ENCODE measurements at places on chromosomes 1 and 21.

- DNase-seq: peak; percentile 43
Measured at GRCh38 chr1:155105604-155106011, 22.1 kb upstream of the EFNA1 start.

DNA sequence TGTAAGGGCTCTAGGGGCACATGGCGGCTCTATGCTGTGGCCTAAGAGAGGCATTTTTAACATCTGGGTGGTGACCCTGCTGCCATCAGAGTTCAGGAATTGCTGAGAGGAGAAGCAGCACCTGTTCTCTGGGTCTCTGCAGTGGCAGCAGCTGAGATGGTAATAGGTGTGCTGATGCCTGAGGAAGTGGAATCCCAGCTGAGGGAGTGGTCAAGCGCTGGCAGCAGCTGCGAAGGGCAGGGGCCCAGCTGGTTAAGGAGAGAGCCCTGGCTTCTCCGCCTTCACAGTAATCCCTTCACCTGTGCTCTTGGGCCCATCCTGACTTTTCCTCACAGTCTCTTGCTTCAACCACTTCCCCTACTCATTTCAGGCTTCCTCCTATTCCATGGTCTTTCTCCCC lies 39.8 kb downstream of the GJA5 start:
- DNase-seq: no peak

- DNase-seq: peak; percentile 64
Measured at GRCh38 chr1:23167353-23168078, 1.1 kb downstream of the LUZP1 start.

DNA sequence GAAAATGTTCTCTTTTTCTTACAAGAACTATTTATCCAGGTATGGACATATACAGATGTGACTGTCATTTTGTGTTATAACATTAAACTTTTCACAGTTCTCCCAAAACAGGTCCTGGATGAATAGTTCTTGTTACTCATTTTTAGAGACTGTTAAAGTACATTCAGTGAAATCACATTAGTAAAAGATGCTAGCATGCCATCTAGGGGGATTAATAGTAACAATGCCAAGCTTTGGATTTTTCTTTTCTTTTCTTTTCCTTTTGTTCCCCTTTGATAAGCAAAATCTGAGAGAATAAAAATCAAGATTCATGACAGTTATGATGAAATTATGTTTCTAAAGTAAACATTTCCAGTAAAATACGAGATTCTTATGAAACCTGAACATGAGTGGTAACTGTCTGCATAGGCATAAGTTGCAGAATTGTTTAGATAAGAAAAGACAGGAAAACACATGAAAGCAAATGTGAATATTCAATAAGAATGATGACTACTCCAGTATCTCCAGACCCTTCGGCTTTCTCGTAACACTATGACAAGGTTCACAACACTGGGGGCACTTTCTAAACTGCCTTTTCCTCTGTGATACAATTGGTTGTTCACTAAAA lies 77.5 kb downstream of the TPR start:
- DNase-seq: no peak

- no peak for DNase-seq
Measured at GRCh38 chr1:62358665-62359373, 39.6 kb upstream of the KANK4 start.

DNA sequence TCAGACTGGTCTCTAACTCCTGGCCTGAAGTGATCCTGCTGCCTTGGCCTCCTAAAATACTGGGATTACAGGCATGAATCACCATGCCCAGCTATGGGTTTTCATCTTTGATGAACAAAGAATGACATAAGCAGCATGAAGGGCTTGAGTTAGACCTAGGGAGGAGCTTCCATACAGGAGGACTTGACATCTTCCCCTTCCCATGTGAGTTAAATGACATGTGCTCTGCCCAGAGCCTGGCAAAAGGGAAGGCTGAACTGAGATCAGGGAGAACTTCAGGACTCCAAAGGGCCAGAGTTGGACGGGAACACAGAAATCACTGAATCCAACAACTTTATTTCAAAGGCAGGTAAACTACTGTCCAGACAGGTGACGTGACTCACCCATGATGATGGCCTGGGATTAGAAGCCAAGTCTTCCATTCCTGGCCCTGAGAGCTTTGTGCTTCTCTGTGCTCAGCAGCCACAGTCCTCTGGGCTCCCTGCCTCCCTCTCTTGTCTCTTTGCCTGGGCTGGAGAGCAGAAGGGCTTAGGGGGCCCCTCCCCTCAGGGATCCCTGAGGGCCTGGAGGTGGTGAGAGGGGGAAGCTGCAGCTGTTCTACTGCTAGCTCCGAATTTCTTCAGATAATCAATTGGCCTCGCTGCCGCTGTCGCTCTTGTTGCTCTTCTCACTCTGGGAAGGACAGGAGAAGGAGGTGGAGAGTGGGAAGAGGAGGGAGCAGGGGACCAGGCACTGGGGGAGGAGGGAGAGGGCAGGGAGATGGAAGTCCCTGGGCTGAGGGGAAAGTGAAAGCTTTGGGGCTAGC lies 7.6 kb downstream of the NHLH1 start:
- DNase-seq: peak; percentile 76

DNA sequence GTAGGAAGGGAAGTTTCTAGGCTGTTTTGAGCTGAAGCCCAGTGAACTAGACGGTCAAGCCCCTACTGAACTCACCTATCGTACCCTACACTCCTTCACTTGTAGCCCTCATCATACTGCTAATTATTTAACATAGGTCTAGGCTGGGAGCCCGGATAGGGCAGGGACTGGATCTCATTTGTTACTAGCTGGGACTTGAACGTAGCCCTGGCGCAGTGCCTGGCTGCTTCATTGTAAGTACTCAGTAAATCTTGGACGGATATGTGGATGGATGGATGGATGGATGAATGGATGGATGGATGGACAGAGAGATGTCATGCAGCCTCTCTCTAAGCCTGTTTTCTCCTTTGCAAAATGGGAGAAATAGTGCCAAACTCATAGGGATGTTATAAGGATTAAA lies 129.2 kb downstream of the EPHB2 start:
- DNase-seq: no peak

DNA sequence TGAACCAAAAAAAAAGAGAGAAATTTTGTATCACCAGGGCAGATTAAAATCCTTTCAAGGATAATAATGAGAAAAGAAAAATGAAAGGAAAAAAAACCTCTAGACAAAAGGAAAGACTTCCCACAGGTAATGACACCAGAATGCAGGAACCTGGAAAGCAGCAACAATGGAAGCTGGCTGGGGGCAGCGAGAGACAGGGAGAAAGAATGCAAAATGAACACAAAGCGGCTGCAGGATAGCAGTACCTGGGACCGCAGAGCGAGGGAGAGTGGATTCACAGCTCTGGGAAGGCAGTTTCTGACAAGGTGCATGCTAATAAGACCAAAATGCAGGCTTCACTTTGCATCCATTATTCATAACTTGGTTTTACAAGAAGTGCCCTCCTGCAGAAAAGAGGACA lies 349.0 kb downstream of the SIPA1L2 start:
- peak; percentile 65 for DNase-seq

DNA sequence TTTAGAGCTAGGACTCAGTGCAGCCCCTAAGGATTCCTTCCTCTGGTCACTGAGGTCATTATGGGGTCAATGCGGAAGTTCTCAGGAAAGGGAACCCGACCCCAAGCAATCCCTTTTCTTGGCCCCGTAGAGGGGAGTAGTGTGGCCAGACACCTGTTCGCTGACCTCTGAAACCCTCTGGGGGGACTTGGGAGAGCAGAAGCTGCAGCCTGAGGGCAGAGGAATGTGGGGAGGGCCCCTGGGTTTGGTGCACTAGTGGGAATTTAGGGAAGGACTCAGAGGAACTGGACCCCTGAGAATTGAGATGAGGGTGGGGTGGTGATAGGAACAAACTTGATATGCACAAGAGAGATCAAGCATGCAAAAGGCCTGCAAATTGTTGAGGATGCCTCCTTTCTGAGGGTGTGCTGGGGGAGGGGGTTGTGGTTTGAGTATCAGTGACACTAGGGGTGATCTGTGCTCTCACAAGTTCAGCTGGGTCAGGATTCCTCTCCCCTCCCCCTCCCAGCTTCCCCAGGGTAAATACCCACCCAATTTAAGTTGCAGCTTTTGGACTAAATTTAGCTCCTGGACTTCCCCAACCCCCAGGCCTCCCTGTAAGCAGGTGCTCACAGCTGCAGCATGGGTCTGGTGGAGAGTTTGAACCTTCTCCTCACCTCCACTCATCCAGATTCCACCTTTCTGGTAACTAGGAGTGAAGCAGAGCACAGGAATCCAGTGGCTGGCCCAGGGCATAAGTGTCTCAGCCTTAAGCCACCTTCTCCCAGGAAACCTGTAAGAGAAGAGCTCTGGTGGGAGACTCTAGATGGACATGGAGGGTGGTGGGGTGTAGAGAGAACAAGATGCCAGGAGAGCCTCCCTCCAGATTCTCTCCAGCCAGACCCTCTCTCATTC lies 13.5 kb downstream of the ADAMTSL4 start:
- DNase-seq: peak; percentile 48

- DNase-seq: no peak
Measured at GRCh38 chr1:206557636-206558473, 50.5 kb downstream of the RASSF5 start.

DNA sequence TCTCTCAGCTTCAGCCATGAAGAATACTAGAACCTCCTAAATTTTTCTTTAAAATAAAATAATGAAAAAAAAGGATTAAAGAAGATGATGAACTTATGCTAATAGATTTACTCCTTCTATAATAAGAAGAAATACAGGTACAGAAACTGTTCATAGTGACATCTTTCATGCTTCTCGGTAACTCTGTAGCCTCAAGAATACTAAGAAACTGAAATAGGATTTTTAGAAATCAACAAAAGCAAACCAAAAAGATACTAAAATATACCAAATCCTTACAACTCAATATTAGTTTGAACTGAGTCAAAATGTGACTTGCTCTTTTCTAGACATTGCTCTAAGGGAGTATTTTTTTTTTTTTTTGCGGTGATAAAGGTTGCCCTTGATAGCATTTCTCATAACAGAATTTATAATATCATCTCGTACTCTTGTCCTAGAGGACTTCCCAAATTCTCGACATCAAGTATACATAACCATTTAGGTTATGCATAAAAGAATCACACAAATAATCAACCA lies 42.8 kb downstream of the ZZZ3 start:
- no peak for DNase-seq
